ENCODE measurements at places on chromosomes 12 and 14. TPM values are rescaled to one million over a fixed set of nuclear protein-coding genes. Genes with fewer than 3 reads are reported as not detected.

The ISCA2 gene
- 18.2 TPM for total RNA-seq

The RTL1 gene
- 0.37 TPM for total RNA-seq

The EIF2S1 gene
- 71.6 TPM for total RNA-seq

DNA sequence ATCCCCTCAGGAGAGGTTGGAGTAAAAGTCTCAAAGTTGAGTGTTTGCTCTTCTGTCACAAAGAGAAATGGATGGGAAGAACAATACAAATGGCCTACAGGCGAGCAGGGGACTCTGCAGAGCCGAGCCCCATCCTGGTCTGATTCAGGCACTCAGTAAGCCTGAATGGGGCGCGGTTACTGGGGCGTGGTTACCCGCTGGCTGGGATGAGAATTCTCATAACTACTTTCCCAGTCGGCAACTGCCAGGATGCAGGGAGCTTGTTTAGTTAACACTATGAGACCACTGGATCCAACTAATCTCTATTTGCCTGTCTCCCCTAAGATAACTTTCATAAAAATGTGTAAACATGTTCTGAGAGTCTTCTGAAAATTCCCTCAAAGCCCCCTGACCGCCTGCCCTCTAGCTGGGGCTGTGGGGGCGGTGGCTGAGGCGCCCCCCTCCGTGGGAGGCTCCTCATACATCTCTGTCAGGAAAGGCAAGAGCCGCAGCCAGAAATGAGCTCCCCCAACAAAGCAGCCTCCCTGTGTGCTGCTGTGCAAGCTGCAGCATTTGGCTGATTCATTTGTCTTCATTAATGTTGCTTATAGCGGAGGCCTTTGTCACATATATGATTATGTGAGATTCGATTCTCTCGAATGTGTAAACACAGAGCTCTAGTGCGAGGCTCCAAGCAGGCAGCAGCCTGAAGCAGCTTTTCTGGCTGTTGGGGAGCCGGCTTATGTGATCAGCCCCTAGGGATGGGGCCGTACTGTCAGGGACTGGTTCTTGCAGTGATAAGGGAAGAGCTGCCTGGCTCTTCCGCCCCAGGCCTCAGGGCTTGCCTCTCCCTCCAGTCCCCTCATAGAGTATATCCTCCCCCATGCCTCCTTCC is 126.1 kb upstream of the ARHGAP5 start:
- DNase-seq: peak; percentile 63

- no peak for DNase-seq
Measured at GRCh38 chr12:69779928-69780327, 41.3 kb downstream of the RAB3IP start.

The KRT82 gene
- not detected for total RNA-seq

- DNase-seq: no peak
Measured at GRCh38 chr12:120266180-120266870, 795 bp upstream of the PXN start.

The SIX4 gene
- 9.9 TPM for total RNA-seq

The SMCO3 gene
- total RNA-seq: 5.0 TPM

DNA sequence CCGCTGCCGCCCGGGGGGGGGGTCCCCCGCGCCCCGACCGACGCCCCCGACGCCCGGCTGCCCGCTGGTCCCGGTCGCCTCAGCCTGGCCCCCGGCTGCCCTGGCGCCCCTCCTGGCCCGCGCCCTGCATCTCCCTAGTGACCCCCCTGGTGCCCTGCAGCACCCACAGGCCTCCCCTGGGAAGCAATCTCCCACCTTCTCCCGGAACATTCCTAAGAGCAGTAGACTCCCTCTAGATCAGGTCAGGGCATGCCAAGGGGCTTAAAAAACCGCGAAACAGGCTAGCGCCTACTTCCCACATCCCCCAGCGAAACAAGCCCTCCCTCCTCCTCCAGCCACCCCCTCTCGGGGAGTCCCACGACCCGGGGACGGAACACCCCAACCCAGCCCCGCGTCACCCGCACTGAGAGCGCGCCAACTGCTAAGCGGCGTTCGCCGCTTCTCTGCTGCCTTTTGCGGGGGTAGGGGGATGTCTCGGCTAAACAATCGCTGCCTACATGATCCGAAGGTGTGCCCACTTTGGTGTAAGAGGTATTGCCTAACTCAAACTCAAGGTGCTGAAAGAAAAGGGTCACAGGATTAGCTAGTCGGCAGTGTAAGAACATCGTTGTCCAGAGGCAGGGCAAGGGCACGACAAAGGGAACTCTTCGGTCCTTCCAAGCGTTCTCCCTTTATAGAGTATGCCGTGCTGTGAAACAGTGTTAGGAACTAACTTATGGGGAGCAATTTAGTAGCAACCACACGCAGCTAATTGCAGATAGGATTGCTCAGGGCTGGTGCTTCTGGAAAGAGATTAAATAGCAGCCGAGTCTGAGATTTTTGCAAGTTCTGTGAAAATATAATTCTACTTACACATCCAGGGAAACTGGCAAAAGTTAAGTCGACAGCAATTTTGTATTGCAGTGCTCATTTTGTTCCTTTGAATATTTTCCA is 619 bp upstream of the NTN4 start:
- no peak for DNase-seq

DNA sequence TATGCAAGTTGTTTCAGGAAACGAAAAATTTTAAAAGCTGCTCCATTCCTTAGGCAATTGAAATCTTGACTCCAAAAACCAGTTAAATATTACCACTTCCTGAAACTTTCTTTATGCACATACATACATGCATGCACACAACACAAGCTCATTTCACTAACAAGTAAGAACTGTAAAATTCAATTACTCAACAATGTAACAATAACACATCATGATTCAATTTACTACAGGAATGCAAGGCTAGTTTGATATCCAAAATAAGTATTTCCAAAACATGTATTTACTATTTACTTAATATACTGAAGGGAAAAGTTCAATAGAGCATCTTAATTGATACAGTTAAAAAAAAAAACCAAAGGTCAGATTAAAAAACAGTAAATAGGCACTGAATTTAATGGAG is 19.6 kb downstream of the NAP1L1 start:
- no peak for DNase-seq

The CLEC9A gene
- 0.90 TPM for total RNA-seq

DNA sequence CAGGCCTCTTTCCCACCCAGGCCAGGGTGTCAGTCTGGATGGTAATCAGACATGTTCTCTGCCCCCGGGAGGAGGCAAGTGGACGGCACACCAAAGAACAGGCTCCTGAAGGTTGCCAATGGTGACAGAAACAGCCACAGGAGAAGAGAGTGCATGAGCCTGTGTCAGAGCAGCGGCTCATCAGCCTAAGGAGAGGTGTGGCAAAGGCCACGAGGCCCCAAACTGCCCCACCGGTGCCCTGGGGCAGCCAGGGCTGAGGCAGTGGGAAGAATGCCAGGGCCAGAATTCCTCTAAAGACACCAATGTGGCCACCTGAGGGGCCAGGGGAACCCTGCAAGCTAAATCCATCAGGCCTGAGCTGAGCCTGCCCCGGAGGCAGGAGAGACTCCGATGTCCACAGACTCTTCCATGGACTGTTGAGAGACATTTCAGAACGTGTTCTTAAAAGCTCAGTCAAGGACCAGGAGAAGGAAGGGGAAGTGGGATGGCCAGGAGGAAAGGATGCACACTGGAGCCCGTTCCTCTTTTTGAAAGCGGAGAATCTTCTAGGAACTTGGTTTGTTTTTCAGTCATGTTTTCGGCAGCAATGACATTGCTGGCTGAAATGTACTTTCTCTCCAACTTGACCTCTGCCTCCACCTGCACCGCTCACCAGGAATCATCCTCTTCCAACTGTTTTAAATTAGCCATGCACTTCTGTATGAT is 176.3 kb upstream of the FKBP4 start:
- DNase-seq: no peak

DNA sequence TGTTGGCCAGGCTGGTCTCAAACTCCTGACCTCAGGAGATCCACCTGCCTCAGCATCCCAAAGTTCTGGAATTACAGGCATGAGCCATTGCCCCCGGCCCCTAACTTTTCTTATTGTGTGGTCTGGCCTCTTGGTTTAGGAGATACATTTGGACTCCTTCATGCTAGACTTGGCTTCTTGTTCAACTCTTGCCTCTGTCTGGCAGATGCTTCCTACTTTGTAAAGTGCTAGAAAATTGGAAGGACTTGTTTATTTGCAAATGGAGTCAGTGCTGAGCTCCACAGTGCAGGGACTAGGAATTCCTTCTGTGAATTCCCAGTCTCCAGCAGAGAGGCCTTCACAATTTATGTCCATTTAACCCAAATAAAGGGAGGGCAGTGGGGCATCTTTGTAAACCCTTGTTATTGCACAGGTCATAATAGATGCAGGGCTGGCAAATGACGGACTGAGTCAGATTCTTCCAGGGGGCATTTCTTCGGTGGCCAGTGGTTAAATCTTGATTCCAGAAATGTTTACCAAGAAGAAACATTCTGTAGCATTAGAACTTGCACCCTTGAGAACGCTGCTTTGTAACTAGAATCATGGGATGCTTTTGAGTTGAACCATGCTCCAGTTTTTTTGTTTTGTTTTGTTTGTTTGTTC is 73.8 kb upstream of the TBX3 start:
- DNase-seq: no peak

The CDK4 gene
- 71.7 TPM for total RNA-seq

DNA sequence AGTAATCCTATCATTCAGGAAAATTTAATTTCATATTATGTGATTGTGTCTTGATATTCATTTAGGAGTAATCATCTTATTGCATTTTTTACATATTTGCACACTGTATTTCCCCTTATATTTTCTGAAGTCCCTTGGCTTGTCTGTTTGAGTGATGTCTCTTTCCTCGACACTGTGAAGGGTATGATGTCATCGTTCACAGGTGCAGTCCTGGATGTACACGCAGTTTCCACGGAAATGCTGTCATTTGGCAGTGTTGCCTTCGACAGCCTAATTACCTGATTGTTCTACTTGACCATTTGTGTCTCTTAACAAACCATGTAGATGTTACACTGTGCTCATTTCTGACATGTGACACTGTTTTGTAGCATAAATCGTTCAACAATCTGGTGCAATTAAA is 1277.0 kb downstream of the TMEM121 start:
- no peak for DNase-seq

The RPL10L gene
- not detected for total RNA-seq

The PTPRO gene
- total RNA-seq: 4.8 TPM

The OR8S1 gene
- not detected for total RNA-seq

- DNase-seq: no peak
Measured at GRCh38 chr14:71155743-71156142, 248.5 kb downstream of the PCNX1 start.

DNA sequence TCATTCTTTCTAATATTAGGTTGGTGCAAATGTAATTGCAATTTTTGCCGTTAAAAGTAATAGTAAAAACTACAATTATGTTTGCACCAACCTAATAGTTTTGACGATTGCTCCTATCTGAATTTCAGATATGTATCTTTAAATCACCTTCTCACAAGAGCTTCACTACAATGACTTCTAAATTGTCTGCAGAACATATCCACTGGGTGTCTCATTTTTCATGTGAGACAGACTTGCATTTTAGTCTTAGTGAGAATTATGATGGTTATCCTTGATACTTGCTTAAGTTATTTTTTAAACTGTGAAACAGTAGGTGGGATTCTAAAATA is 84.6 kb downstream of the ITPR2 start:
- DNase-seq: no peak

The BICDL1 gene
- total RNA-seq: 2.4 TPM

The CHD8 gene
- 65.3 TPM for total RNA-seq

DNA sequence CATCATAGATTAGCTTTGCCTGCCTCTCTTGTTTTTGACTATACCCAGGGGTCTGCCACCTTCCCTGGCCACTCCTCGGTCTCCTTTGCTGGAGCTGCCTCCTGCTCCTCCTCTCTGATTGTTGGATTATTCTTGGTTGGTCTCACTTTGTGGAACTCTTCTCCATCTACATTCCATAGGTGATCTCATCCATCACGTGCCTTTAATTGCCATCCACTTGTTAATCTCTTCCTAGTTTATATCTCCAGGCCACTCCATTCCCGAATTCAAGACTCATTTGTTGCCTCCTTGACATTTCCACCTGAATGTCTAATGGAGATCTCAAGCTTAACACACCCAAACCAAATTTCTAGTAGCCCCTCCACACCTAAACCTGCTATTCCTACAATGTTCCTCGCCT is 5.4 kb downstream of the POLR3B start:
- no peak for DNase-seq

The STON2 gene
- 53.5 TPM for total RNA-seq

The CLEC4A gene
- 2.1 TPM for total RNA-seq

DNA sequence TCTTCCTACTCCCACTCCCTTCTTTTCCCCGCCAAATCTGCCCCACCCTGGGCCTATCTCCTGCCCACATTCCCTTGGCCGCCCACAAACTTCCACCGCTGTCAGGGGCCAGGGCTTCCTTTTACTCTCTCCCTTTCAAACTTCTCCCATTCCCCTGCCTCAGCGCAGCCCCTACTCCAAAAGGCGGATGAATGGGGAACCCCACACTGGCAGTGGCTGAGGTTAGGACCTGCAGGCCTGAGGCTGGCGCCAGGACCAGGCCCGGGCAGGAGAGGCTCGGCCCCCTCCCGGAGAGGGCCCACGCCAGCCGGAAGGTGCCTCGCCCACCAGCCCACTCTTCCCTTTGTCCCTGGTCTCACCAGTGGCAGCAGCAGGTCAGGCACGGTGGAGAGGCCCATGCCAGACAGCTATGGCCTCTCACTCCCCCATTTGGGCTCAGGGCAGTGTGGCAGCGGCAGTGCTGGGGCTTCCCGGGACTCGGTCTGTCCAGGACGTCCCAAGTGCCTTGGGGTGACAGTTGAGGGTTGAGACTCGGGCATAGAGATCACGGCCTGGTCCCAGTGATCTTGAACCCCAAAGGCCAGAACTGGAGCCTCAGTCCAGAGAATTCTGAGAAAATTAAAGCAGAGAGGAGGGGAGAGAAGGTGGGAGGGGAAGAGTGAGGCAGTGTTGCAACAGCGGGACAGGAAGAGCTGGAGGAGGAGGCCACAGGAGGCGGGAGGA is at the start of gene TNFRSF1A:
TNFRSF1A (minus strand) TSS at position 660 of the 723 bp plus-strand sequence; CDS start at position 398, 262 bp downstream.
- DNase-seq: peak; percentile 79

DNA sequence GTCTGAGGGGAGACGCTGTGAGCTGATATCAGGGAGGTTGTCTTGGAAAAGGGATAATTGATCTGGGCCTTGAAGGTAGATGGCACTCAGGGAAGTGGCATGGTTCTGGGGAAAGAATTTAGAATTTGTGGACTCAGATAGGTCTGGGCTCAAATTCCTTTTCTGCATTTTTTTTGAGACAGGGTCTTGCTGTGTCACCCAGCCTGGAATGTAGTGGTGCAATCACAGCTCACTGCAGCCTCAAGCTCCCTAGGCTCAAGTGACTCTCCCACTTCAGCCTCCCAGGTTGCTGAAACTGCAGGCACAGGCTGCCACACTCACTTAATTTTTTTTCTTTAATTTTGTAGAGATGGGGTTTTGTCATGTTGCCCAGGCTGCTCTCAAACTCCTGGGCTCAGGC is 98.1 kb upstream of the NCOR2 start:
- no peak for DNase-seq

- DNase-seq: peak; percentile 35
Measured at GRCh38 chr12:39272871-39273655, 169.9 kb downstream of the KIF21A start.

DNA sequence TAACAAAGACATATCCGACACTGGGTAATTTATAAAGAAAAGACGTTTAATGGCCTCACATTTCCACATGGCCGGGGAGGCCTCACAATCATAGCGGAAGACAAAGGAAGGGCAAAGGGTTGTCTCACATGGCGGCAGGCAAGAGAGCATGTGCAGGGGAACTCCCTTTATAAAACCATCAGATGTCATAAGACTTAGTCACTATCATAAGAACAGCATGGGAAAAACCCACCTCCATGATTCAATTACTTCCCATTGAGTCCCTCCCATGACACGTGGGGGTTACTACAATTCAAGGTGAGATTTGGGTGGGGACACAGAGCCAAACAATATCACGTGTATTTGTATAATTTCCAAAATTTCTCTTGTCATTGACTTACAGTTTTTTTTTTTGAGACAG is 5.5 kb upstream of the LMNTD1 start:
- DNase-seq: no peak

The SMIM41 gene
- 3.4 TPM for total RNA-seq

GRCh38 chr14:64704743-64705380 is 638 bp downstream of the PLEKHG3 start:
- DNase-seq: no peak
